ENCODE measurements at places on chromosomes 1 and 21.

DNA sequence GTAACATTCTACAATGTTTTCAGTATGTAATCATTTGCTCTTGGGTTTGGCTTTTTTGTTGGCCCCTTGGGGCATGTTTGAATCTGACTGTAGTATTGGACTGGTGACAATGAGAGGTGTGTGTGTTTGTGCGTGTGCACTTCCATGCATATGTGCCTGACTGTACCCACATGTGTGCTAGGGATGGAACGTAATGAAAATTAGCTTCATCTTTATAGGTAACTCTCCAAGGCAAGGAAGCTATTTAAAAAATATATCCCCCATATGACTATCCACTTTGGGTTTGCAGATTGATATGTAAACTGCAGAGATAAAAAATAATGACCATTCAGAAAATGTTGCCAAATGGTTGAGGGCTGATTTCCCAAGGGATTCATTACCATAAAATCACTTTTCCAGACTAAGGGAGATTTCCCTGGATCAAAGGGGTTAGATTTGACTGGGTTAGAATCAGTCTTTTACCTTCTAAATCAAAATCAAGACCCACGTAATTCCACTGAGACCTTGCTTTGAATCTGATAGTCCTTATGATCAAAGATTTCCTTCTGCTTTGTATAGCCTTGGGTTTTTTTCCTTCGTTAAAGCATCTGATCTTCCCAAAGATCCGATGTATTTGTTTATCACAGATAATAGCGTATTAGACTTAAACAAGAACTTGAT lies 189.7 kb downstream of the CENPF start:
- no peak for DNase-seq

- DNase-seq, result no peak
Measured at GRCh38 chr1:159142726-159143510, 28.5 kb upstream of the CADM3 start.

DNA sequence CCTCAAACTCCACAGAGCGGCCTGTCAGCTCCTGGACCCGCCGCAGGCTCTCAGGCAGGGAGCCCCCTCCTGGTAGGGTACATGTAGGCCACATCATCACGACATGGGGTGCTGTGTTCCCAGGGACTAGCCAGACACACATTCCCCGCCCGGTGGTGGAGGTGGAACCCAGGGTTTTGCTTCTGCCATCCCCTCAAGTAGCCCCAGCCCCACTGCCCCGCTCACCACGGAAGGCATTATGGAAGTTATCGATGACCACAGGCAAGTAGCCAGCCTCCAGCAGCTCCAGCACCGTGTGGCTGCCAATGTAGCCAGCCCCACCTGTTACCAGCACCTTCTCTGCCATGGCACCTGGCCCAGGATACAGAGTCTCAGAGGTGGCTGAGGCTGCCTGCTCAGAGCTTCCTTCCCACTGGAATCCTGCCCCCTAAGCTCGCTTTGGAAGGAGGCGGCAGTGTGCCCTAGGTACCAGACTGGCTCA lies 1.9 kb downstream of the GALE start:
- DNase-seq, result peak; percentile 39

DNA sequence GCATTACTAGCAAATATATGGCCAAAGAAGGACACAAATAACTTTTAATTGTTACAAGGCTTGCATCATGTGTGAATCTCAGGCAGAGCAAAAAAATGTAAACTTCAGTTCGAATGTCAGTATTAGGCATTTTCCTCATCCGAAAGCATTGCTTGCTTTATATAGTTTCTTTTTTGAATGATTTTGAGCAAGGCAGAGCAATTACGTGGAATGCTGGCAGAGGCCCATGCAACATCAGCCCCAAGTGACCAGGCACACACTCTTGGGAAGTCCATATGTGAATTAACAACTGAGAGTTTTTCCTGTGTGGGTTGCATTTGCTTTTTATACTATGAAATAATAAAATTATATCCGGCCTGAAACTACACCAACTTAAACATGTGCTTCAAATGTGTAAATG lies 274.8 kb downstream of the PTPRC start:
- DNase-seq, result no peak

- peak; percentile 50 for DNase-seq
Measured at GRCh38 chr1:1033731-1034438, 14.0 kb downstream of the AGRN start.

- no peak for DNase-seq
Measured at GRCh38 chr1:228898582-228898992, 163.3 kb downstream of the RHOU start.
